ENCODE measurements at places on chromosomes 2 and 18. TPM values are rescaled to one million over a fixed set of nuclear protein-coding genes. Genes with fewer than 3 reads are reported as not detected.

PLA2R1 gene
- total RNA-seq: not detected

NT5C1B gene
- not detected for total RNA-seq

EPB41L3 gene
- total RNA-seq: not detected

DNA sequence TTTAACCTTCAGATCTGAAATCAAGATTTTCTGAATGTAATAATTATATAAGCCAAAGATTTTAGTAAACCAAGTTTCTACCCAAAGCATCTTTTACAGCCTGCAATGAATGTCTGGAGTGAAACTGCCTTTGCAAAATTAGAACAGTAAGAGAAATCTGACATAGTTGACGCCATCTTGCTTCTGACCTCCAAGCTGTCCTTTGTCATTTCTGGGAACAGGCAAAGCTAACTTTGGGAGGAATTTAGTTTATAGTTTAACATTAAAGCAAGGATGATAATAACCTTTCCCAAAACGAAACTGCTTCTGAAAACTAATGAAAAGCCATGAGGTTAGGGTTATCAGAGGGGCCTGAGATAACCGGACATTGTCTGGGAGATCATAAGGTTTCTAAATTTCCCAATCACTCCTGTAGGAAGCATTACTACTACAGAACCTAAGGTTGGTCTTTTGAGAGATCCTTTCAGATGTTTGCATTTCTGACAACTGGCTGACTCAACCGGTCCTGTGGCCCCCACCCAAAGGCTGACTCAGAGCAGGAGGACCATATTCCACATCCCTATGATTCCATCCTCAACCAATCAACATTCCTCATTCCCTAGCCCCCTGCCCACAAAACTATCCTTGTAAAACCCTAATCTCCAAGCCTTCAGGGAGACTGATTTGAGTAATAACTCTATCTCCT is 124.5 kb downstream of the TMEM131 start:
- no peak for DNase-seq

- no peak for DNase-seq
Observed at GRCh38 chr2:230781130-230781797, 68.6 kb downstream of the CAB39 start.

DNA sequence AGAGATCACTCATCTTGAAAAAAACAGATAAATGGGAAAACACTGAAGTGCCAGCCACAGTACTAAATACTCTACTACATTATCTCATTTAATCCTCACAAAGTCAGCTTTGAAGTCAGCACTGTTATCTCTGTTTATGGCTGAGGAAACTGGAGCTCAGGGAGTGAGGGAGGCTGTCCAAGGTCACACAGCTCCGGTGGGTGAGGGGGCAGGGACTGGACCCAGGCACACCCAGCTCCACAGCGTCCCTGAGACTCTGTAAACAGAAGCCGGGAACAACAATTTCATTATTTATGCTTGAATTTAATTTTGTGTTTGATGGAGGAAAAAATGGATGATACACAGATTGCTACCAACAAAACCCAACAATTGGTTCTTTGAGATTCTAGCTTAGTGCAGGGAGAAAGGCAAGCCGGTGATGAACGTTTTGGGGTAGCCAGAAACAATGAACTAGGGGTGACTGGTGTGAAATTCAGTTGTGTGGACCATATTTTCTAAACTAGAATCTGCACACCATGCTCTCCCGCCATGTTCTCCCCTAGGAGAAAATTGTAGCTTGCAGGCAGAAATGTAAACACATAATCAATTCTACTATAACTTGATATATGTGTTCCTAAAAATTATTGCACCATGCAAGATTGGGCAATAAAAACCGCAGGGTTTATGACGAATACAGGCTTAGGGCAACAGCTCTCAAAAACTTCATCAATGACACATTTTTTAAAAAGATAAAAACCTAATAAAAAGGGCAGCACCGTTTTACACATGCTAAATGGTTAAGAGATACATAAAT is at the start of gene GREB1:
GREB1 (plus strand) TSS at position 768 of the 793 bp plus-strand sequence. CDS start 22,570 bp downstream, outside the sequence.
- no peak for DNase-seq

GRCh38 chr2:241902357-241902991 is 32.9 kb downstream of the RTP5 start:
- DNase-seq: no peak

DNA sequence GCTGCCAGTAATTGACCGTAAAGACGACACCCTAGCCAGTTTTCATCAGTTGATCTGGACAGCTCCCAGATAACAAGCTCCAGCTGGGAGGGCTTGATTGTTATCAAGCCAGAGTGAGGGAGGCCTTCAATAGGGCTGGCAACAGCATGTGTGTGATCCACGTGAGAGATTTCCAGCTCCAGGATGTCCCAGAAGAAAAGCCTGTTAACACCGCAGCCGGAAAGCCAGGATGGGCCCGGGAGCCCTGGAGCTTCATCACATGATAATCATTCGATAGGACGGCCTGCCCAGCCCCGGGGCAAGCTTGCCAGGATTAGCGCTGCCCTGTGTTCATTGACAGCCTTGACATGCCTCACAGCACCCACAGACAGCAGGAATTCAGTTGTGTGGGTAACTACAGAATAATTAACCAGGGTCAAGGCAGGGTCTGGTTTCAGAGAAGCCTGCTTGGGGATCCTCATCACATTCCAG is 182.5 kb downstream of the C1D start:
- DNase-seq: no peak

DNA sequence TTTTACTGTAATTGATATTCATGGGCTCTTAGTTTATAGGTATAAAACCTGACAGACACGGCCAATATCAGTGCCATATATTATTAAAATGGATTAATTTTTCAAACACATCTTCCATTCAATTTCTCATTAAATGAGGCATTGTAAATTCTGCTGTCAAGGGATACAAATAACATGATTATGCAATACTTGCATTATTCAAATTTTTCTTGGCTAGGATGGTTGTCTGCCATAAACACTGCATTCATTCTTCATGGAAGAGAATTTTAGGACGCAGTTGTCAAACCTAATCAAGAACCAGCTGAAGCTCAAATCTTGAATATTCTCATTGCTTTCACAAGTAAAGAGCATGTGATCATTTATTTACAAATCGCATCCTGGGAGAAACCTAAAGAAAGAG is 255.6 kb downstream of the RDH14 start:
- DNase-seq: no peak
